ENCODE measurements at places on chromosomes 1 and 21. TPM values are rescaled to one million over a fixed set of nuclear protein-coding genes. Genes with fewer than 3 reads are reported as not detected.

DNA sequence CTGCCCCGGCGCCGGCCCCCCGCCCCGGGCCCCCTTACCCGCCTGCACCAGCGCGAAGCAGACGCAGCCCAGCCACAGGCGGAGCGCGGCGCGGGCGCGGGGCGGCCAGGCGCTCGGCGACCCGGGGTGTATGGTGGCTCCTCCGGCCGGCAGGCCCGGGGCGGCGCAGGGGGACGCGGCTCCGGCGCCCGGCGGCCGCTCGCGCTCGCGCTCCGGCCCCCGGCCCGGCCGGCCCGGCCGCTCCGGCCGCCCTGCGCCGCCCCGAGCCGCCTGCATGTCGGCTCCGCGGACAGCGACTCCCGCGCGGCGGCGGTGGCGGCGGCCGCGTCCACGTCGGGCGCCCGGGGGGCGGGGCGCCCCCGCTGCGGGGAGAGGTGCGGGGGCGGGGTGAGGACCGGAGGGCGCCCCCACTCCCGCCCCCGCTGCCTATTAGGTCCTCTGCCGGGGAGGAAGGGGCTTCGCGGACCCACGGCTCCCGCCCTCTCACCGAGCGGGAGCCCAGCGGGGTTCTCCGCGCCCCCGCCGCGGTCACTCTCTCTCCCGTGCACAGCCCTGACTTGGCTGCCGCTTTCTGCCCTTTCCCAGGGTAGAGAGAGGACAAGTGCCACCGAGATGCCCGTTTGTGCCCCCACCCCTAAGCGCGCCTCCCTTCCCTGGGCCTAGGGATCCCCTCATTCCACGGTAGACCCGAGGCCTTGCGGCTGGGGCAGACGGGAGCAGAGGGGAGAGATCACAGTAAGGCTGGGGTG is at the start of gene FNDC5:
FNDC5 (minus strand) TSS at position 298 of the 749 bp plus-strand sequence.
- peaks cover 34% of the 10 kb centered on the region for H3K4me1 ChIP-seq
- H3K27me3 ChIP-seq, result peaks cover 41% of the 10 kb centered on the region
- DNase-seq, result peak; percentile 50
- no peak within 1 kb of the TSS for H3K27ac ChIP-seq
- H3K36me3 ChIP-seq, result no peaks in the 10 kb centered on the region

DNA sequence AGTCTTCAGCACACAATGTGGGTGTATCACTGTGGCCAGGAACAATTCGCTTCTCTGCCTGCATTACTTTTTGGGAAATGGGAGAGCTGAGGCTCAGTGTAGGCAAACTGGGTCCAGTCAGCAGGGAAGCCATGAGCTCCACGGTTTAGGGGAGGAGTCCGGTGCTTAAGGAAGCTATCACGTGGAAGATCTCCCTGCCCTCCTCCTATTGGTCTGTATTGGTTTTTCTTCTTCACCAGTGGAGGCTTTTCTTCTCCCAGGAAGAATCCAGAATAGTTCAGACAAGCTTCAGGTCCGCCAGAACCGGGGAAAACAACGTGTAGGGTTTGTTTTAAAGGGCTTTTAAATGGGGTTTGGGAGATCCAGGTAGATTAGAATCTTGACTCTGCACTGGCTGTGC is 156.2 kb upstream of the CAMK1G start:
- peaks cover 43% of the 10 kb centered on the region for H3K4me1 ChIP-seq
- peaks cover 9% of the 10 kb centered on the region for H3K27me3 ChIP-seq

DNA sequence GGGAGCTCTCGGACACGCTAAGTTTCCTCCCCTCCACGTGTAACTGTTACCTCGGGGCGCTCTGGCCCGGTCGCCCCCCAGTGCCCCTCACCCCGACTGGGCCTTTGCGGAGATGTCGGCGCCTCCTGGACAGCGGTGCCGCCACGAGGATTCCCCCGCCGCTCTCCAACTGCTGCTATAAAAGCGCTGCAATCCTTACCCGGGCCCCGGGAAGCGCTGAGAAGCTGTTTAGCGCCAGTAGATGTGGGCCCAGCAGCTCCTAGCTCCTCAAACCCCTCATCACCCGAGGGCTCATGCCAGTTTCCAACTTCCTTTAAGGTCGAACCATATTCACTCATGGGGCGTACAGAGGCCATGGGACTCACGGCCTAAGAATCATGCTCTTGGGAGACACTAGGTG is 361 bp upstream of the LMX1A start:
- no peaks in the 10 kb centered on the region for H3K36me3 ChIP-seq
- peaks cover 25% of the 10 kb centered on the region for H3K4me1 ChIP-seq
- no peak overlapping the region for H3K27ac ChIP-seq

GRCh38 chr1:118147522-118147921 is 37.5 kb downstream of the SPAG17 start:
- no peaks in the 10 kb centered on the region for H3K36me3 ChIP-seq
- H3K4me1 ChIP-seq, result no peaks in the 10 kb centered on the region
- no peak overlapping the region for H3K27ac ChIP-seq

- no peaks in the 10 kb centered on the region for H3K4me1 ChIP-seq
- H3K36me3 ChIP-seq, result no peaks in the 10 kb centered on the region
- H3K27me3 ChIP-seq, result no peaks in the 10 kb centered on the region
Observed at GRCh38 chr1:191882870-191883269, 275.4 kb upstream of the RGS18 start.

- H3K27me3 ChIP-seq, result no peaks in the 10 kb centered on the region
- H3K4me3 ChIP-seq, result no peak overlapping the region
- H3K36me3 ChIP-seq, result no peaks in the 10 kb centered on the region
- H3K4me1 ChIP-seq, result peaks cover 14% of the 10 kb centered on the region
- H3K27ac ChIP-seq, result no peak overlapping the region
- DNase-seq, result no peak
Observed at GRCh38 chr1:162360237-162360873, 16.3 kb downstream of the SPATA46 start.

- H3K27ac ChIP-seq, result no peak overlapping the region
- H3K36me3 ChIP-seq, result no peaks in the 10 kb centered on the region
- H3K4me3 ChIP-seq, result no peak overlapping the region
- H3K4me1 ChIP-seq, result no peaks in the 10 kb centered on the region
Observed at GRCh38 chr1:232292239-232292638, 337.7 kb downstream of the SIPA1L2 start.

GRCh38 chr1:241736387-241736786 is 84.3 kb downstream of the WDR64 start:
- H3K27me3 ChIP-seq, result peaks cover 5% of the 10 kb centered on the region
- H3K4me1 ChIP-seq, result peaks cover 13% of the 10 kb centered on the region
- no peak for DNase-seq
- no peaks in the 10 kb centered on the region for H3K36me3 ChIP-seq
- H3K4me3 ChIP-seq, result no peak overlapping the region

GRCh38 chr1:231541842-231542241 is 13.4 kb downstream of the TSNAX start:
- H3K4me3 ChIP-seq, result no peak overlapping the region
- no peak for DNase-seq
- H3K27me3 ChIP-seq, result no peaks in the 10 kb centered on the region
- H3K4me1 ChIP-seq, result no peaks in the 10 kb centered on the region

DNA sequence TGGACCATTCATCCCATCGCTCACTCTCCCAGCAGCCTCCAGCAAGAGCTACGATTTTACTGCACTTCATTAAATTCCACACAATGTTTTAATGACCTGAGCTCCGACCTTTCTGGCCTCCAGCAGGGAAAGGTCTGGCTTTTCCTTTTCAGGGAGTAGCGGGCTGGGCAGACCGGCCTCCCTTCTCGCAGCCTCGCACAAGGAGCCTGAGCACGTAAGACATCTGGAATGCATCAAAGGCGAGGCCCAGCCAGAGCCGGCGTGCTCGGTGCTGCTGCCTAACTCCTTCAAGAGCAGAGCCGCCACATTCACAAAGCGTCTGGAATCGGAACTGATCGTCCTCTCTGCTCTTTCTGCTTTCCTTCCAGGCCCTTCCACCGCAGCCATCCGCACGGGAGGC is 32.5 kb upstream of the FHAD1 start:
- H3K36me3 ChIP-seq, result peaks cover 20% of the 10 kb centered on the region
- no peaks in the 10 kb centered on the region for H3K27me3 ChIP-seq
- peaks cover 29% of the 10 kb centered on the region for H3K4me1 ChIP-seq
- H3K27ac ChIP-seq, result peak overlapping the region; percentile 96

DNA sequence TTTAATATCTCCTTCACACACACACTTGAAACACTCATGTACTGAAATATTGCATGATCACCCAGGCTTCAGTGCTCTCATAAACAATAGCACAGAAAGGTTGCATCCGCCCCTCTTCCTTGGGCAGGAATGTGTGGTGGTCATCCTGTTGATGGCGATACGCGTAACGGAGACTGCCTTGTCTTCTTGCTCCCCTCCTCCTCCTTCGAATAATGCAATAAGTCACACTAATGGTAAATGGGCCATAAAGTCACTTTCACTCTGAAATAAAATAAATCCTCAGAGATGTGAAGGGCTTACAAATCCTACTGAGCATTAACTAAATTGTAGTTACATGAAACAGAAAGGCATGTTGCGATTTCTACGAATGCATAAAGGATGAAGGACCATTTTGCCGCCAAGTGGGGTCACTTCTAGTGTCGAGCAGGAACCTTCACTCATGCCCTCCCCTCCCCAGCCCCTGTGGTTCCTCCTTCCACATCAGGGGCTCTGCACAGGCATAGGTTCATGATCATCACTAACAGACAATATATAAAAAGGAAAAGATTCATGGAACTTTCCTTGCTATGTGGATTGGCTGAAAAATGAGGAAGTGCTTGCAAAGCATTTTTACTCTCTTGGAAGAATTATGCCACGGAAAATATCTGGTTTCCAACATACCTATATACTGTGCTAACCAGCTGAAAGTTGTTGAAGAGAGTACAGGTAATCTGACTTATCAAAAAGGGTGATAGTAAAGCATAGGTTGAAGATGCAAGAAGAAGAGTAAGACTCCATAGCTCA is 1.2 kb upstream of the PGBD5 start:
- H3K27me3 ChIP-seq, result peaks cover 56% of the 10 kb centered on the region
- no peaks in the 10 kb centered on the region for H3K36me3 ChIP-seq
- peak overlapping the region; percentile 89 for H3K4me3 ChIP-seq
- no peak for DNase-seq
- peaks cover 51% of the 10 kb centered on the region for H3K4me1 ChIP-seq

- no peaks in the 10 kb centered on the region for H3K36me3 ChIP-seq
- H3K4me3 ChIP-seq, result no peak overlapping the region
- no peak for DNase-seq
- H3K27me3 ChIP-seq, result no peaks in the 10 kb centered on the region
- peaks cover 22% of the 10 kb centered on the region for H3K4me1 ChIP-seq
Observed at GRCh38 chr1:32719681-32720275, 17.2 kb upstream of the SYNC start.

- H3K4me3 ChIP-seq, result no peak overlapping the region
- H3K36me3 ChIP-seq, result no peaks in the 10 kb centered on the region
- H3K27me3 ChIP-seq, result no peaks in the 10 kb centered on the region
- DNase-seq, result no peak
Observed at GRCh38 chr1:14421977-14422609, 176.4 kb upstream of the KAZN start.

The FLG2 gene
- total RNA-seq, result not detected

The FAM163A gene
- total RNA-seq, result not detected

The RPS8 gene
- total RNA-seq, result 2,317 TPM

The C4BPA gene
- total RNA-seq, result not detected

The SHISAL2A gene
- total RNA-seq, result 0.65 TPM

The CELA2B gene
- not detected for total RNA-seq

The BROX gene
- total RNA-seq, result 31.5 TPM

The PRELP gene
- 2.9 TPM for total RNA-seq

The TBX19 gene
- 0.93 TPM for total RNA-seq
